Stimulated activated CD8-positive, alpha-beta memory T cell treated with anti-CD3 and anti-CD28 coated beads, Interleukin-2, amount 100 ng/mL, for 1 hour (primary cell): ENCODE measurements at places on chromosomes 7 and 10.

- DNase-seq, result no peak
Measured at GRCh38 chr7:2893411-2893861, 49.3 kb upstream of the GNA12 start.

DNA sequence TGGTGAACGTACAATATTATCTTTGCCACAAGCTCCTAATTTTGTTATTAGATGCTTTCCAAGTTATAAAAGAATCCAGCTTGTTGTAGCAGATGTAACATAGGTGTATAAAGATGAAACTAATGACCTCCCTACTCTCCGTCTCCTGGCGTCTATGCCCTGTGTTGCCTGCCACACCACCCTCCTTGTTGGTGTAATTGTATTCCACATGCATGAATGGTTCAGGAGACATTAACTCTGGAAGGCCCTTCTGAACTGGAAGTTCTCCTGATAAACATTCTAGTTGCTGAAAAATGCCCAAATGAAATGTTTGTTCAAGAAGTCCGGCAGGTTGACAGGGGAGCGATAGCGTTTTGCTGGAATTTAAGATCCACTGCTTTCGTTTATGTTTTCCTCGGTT is 53.9 kb upstream of the SEPHS1 start:
- no peak for DNase-seq

GRCh38 chr7:35647171-35647574 is 47.8 kb downstream of the HERPUD2 start:
- DNase-seq, result no peak

DNA sequence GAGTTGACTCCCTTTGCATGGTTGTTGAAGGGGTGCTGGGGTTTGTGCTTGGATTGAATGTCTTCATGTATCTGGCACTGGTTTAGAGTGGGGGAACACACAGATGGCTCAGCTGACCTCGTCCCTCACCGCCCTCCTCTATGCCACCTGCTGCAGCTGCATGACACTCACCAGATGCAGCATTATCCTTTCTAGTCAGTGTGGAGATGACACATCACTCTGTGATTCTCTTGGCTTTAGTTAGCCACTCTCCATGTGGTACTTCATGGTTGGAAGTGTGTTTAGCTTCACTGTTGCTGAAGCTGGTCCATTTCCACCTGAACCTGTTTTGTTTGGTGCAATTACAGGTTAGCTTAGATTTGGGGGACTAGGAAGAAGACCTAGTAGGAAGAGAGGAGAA is 56.3 kb upstream of the BMPER start:
- DNase-seq, result no peak

GRCh38 chr7:92567460-92567859 is 22.7 kb downstream of the FAM133B start:
- no peak for DNase-seq
